ENCODE measurements at places on chromosomes 6 and 20.

DNA sequence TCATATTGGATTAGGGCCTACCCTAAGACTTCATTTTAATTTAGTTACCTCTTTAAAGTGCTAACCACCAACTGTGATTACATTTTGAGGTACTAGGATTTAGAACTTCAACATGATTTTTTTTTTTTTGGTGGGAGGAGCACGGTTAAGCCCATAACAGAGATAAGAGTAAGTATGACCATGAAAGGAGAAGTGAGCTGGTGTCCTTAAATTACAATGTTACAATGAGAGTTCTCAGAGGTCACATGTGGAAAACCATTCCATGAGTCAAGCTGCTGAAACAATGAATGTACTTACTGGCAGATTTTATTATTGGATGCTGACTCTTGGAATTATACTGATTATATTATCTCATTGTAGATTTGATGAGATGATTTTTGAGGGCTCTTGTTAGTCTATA, 779.3 kb upstream of the CITED2 start:
- no peak for DNase-seq

DNA sequence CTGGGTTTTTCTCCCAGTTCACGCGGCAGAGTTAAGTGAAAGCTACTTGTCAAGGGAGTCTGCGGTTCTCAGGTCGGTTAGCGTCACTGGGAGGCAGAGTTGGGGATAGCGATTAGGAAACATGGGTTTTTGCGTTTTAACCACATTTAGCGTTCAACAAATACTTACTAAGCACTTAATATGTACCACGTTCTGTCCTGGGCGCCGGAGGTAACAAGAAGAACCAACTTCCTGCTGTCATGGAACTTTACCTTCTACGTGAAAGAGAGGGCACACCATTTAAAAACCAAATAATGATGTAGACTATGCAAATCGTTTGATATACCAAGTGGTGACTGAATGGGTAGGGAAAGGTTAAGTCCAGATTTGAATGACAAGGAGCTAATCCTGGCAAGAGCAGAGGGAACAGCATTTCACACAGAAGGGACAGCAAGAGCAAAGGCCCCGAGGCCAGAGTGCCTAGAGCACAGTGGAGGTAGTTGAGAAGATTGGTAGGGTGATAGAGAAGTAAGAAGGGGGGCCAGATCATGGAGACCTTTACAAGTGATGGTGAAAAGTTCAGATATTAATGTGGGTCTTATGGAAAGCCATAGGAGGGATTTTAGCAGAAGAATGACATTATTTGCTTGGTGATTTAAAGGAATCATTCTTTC, 744 bp downstream of the RIOK1 start:
- no peak for DNase-seq

- no peak for DNase-seq
Observed at GRCh38 chr6:22784601-22785410, 215.4 kb downstream of the HDGFL1 start.

- DNase-seq: no peak
Observed at GRCh38 chr6:152973916-152974315, 8.9 kb downstream of the FBXO5 start.

DNA sequence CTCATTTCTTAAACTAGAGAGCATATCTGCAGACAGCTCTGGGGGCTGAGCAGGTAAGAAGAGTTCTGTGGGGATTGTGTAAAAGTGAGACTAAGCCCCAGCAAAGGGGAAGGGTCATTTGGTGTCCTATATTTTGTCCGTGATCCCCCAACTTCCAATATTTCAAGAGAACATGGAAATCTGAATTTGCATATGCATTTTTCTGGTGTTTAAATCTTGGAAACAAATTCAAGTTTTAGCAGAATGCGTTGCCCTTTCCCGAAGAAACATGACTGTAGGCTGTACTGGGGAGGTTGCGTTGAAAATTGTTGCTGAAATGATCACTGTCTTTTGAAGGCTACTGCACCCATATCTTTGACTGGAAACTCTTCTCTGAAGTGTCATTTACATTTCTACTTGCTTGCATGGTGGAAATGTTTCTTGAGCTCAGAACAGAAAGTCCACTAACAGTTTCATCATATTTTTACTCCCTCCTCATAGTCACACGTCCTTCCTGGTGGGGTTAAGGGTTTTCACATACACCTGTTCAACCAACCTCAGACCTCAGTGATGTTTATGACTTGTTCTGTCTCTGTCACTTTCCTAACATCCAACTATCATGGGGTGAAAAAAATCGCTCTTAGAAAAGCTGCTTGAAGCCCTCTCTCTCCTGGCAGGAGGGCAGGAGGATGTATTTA, 140.3 kb downstream of the BCAS1 start:
- no peak for DNase-seq

All from cortex of kidney (tissue), 1 donor.